ENCODE measurements at places on chromosomes 3 and 15. TPM values are rescaled to one million over a fixed set of nuclear protein-coding genes. Genes with fewer than 3 reads are reported as not detected.

DNA sequence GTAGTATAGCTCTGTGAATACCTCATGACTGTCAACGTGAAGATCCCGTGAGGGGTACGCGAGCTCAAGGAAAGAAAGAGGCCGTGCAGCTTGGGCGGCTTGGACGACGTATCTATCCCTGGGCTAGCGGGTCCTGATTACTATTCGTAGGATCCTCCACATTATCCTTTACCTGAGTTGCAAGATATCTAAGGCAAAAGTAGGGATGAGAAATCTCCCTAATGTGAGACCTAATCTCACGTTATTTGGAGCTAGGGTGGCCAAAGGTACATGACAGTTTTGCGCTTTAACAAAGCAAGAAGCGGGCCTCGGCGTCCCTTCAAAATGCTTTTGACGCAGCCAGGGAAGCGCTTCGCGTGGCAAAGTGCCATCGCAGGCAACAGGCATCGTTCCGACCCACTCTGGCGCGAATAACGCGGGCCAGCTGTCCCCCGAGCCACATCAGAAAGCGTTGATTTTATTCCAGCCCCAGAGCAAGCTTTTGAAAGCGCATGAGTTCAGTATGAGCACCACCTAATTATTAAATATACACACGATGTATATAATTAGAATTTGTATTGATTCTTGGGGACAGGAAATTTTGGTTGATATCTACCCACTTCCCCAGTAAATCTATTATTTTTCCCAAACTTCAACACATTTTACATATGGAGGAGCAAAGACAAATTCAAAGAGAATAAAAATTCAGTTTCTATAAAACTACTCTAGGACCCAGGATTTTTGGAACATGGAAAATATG, 2.5 kb upstream of the EOMES start:
- peaks cover 45% of the 10 kb centered on the region for H3K4me1 ChIP-seq
- H3K27me3 ChIP-seq: peaks cover 22% of the 10 kb centered on the region
- no peak overlapping the region for H3K27ac ChIP-seq
- no peaks in the 10 kb centered on the region for H3K36me3 ChIP-seq

PPM1L gene
- total RNA-seq: 14.2 TPM

DNA sequence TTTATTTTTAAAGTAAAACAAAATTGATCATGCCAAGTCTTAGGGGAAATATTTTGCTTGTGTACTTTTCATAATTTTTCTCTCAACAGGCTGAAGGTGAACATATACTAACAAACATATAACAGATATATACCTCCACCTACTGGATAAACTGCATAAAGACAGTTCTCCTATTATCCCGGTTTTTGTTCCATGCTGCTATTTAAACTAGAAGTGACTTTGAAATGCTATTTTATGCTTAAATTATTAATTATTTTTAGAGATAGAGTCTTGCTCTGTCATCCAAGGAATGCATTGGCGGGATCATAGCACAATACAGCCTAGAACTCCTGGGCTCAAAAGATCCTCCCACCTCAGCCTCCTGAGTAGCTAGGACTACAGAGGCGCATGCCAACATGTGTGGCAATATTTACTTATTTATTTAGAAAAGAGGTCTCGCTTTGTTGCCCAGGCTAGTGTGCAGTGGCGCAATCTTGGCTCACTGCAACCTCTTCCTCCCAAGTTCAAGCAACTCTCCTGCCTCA, 49.8 kb downstream of the ST3GAL6 start:
- no peaks in the 10 kb centered on the region for H3K27me3 ChIP-seq
- no peaks in the 10 kb centered on the region for H3K36me3 ChIP-seq
- H3K4me3 ChIP-seq: no peak overlapping the region
- no peak for DNase-seq
- H3K27ac ChIP-seq: no peak overlapping the region

DNA sequence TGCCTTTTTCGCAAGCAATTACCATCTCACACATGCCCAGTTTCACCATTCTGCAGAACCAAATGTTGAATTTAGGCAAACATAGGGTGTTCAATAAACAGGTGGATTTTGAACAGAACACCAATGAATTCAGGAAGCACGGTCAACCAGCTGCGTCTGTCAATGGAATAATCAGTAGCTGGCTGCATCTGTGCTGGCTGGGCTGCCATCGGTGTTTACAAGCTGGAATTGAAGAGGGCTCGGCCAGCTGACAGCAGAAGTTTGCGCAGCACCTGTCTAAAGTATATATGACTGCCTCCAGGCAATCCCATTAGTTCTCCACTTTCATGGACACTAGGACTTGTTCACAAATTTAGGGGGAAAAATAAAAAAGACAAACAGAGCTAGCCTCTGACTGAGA, 996.4 kb upstream of the CFAP20DC start:
- H3K27me3 ChIP-seq: no peaks in the 10 kb centered on the region
- H3K36me3 ChIP-seq: no peaks in the 10 kb centered on the region
- H3K27ac ChIP-seq: no peak overlapping the region
- no peak overlapping the region for H3K4me3 ChIP-seq

DNA sequence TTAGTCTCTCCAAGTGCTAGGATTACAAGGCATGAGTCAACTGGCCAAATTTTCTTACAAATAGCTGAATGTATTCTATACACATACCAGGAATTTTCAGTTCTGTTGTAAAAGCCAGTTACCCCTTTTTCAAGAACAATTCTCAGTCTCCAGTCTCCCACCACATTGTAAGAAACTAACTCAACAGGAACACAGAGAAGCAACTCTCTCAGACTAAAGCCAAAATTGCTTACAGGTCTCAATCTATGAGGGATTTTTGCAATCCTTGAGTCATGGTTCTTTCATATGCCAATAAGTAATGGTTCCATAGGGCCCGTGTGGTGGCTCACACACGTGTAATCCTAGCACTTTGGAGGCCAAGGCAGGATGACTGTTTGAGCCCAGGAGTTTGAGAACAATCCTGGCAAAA, 8.5 kb downstream of the IP6K2 start:
- H3K36me3 ChIP-seq: peaks cover 6% of the 10 kb centered on the region
- H3K4me3 ChIP-seq: no peak overlapping the region
- H3K27me3 ChIP-seq: no peaks in the 10 kb centered on the region
- peaks cover 66% of the 10 kb centered on the region for H3K4me1 ChIP-seq
- H3K27ac ChIP-seq: no peak overlapping the region
